RPMI8226 (cell line): ENCODE measurements at places on chromosomes 4 and X.

DNA sequence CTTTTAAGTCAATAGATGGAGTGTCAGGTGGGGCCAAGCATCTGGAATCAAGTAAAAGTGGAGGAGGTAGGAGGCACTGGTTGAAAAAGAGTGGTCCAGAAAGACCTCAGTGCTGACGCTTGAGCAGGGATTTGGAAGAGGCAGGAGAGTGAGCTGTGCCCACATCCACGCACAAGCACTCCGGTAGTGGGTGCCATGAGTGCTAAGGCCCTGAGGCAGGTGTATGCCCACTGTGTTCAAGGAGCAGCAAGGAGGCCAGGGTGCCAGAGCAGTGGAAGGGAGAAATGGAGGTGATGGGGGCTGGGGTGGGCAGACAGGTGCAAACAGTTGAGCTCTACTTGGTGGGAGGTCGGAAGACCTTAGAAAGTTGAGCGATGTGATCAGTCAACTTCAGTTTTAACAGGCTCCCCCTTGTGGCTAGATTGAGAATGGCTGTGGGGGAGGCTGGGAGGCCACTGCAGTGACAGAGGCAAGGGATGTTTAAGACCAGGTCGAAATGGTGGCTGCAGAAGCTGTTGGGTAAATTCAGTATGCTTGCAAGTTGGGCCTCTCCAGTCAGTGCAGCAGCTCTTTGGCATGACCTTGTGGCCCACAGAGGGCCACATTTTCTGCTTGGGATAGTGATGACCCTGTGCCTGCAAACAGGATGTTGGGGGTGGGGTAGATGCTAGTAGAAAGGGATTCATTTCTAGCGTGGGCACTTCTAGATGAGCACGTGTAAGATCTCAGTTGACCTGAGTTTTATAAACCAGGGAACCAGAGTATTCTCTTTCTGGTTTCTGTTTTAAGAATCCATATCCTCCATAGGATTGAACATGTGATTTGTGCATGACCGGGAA lies 12.7 kb downstream of the TKTL1 start:
- peak; percentile 77 for DNase-seq

- DNase-seq, result no peak
These were observed 1319.7 kb upstream of the TENM3 start for GRCh38 chr4:180923486-180923885.

DNA sequence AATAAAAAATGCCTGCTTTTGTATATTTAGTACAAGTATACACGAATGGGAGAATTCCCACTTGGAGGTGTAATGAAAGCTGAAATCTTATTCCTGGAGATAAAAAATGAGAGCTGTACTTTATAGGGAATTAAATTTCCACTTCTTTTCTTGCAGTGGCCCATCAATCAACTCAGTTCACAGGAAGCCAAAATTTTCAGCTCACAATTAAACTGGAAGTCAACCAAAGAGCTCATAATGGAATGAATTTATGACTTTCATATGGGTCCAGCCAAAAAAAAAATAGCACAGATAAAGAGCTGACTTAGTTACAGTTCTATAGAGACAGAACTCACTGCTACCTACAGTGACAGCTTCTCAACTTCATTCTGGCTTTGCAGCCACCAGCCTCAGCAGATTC lies 115.2 kb upstream of the TBC1D9 start:
- no peak for DNase-seq

GRCh38 chr4:99723612-99724011 lies 66.0 kb upstream of the C4orf54 start:
- peak; percentile 77 for DNase-seq

DNA sequence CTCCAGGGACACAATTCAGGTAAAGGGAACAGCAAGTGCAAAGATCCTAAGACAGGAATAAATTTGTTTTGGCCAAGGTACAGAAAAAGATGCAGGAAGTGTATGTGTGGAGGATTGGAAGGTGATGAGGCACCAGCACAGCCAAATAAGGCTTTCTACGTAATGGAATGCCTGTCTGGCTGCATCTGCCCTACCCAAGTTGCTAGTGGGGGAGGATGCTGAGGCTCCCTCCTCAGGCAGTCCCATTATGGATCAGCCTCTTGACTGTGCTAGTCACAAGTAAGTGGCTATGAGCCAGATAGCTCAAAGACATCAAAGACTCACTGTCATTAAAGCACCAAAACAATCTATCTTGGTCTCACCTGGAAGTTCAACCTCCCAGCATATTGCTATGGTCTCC lies 300.9 kb upstream of the FAT4 start:
- no peak for DNase-seq

DNA sequence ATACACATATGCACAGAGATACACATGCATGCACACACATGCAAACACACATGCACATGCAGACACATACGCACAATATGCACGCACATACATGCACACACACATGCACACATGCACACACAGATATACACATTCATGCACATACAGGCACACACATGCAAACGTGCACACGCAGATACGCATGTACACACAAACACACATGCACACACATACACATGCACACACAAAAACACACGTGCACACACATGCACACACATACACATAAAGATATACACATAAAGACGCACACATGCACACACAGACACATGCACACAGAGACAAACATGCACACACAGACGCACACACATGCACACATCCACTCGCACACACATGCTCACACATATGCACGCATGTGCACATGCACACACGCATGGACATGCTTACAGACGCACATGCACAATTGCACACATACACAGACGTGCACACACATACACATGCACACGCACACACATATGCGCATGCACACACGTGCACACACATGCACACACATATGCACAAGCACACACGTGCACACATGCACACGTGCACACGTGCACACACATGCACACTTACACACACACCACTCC lies 145.2 kb downstream of the ADRA2C start:
- no peak for DNase-seq

GRCh38 chr4:39642885-39643552 lies 4.4 kb upstream of the SMIM14 start:
- DNase-seq, result no peak

DNA sequence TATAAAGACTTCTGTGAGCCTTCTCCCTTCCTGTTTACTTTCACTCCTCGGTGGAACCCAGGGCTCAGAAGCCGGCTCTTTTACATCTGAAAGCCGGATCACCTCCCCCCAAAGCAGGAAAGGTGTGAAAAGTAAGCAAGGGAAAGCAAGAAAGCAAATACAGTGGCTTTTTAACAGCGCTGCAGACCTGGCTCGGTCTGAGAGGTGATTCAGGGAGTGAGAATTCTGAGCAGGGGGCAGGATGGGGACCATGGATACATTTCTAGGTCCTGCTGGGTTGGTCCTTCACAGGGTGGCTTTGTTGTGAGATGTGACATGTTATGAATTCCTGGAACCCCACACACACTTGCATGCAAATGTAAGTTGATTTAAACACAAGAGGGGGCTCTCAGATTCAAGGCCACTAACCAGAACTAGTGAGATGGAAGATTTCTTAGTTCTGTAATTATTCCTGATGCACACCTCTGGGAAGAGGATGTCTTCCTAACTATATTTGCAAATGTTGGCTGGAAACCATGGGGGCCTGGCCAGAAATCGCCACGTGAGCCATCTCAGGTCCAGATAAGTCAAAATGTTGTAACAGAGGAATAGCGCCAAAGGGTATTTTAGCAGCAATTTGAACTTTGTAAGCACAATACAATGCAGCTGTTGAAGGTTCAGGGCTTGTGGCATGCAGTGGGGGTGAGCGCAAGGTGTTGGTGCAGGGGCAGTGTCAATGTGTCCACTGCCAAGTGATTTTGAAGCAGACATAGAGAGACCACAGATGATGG lies 670.1 kb upstream of the LCORL start:
- DNase-seq, result no peak

DNA sequence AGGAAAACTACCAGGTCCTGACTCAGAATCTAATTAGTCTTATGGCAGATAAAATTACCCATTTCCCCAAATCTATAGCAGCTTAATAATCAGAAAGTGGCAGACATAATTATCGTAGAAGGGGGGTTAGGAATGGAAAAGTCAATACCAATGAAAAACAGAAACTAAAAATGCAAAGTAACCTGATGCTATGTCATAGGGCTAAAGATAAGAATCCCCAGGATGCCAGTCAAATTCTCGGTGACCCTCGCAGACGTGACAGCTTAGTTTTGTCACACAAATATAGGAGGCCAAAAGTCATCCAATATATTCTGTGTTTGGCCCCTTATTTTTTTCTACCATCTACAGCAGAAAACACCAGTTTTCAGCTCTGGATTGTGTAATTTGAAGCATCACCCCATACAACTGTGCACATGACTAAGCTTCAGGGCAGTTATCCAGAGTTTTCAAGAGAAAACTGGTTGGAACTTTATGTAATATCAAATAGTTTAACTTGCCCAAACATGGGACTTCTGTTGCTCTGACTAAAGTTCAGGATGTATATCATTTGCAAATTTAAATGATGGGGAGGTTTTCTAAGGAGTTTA lies 30.9 kb downstream of the RASSF6 start:
- DNase-seq, result no peak

GRCh38 chr4:63644396-63644795 lies 764.9 kb downstream of the TECRL start:
- no peak for DNase-seq

- DNase-seq, result no peak
These were observed 452.4 kb downstream of the BCOR start for GRCh38 chrX:39645178-39645895.

- DNase-seq, result no peak
These were observed 8.1 kb downstream of the DOK7 start for GRCh38 chr4:3471098-3471760.

- DNase-seq, result no peak
These were observed 348.6 kb downstream of the PTTG2 start for GRCh38 chr4:38308728-38309311.

- no peak for DNase-seq
These were observed 166.8 kb downstream of the COL4A6 start for GRCh38 chrX:108271397-108271787.
